ENCODE measurements at places on chromosomes 2 and 18.

DNA sequence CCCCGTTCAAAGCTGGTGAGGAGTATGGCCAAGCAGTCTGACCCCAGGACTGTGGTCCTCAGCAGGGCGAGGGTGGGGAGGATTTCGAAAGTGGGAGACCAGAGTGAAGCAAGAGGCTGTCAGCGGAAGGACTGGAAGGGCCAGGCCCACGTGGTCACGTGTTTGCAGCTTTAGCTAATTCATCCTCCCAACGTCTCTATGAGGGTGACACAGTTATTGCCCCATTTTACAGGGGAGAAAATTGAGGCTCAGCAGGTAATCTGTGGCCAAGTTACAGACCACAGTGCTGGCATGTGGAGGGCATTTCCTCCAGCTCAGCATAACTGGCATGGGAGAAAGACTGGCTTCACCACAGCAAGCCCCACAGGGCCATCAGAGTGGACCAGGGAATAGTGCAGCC, 45.4 kb upstream of the LTBP1 start:
- no peak for DNase-seq

- DNase-seq, result no peak
These were observed 241.3 kb downstream of the AGPS start for GRCh38 chr2:177633910-177634294.

GRCh38 chr18:58402951-58403702, 225.8 kb downstream of the ALPK2 start:
- no peak for DNase-seq

DNA sequence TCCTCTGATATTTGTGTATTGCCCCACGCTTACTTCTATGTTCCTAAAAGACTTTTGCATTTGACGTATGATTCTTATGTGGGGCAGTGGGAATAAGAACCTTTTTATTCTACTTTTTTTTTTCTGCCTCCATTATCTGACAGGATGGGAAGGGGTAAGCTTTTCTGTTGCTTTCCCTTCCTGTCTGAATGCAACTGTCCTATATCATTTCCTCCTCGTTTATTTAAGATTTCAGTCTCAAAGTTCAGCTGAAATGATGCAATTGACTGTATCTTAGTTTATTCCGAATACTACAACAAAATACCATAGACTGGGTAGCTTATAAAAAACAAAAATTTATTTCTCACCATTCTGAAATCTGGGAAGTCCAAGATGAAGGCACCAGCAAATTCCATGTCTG, 24.1 kb upstream of the HNMT start:
- DNase-seq, result no peak

- DNase-seq, result no peak
These were observed 5.6 kb upstream of the FIGN start for GRCh38 chr2:163741435-163741834.

- no peak for DNase-seq
These were observed 278.6 kb upstream of the KLHL14 start for GRCh38 chr18:33051407-33051806.

DNA sequence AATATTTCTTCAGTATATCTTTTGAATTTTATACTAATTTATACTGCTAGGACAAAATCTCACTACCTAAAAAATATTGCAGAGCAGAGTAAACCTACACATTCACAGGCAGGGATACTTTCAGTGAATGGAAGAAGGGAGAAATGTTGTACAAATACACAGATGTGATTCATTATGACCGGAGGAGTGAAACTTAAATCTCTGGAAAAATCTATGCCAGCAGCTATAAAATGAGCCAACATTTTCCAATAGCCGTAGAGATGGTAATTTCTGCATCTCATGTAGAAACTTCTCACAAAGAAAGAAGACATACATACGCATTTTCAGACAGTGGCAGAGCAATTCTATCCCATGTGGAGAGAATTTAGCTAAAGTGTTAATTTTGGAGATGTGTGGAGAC, 54.8 kb downstream of the KCNS3 start:
- DNase-seq, result no peak

Measured in stimulated activated CD8-positive, alpha-beta memory T cell treated with anti-CD3 and anti-CD28 coated beads, Interleukin-7, amount 100 ng/mL, for 48 hours (primary cell).